Right ventricle myocardium superior (tissue), 1 donor: ENCODE measurements at places on chromosomes 3 and 15. TPM values are rescaled to one million over a fixed set of nuclear protein-coding genes. Genes with fewer than 3 reads are reported as not detected.

Gene CCDC39
- not detected for total RNA-seq

Gene ROBO1
- total RNA-seq: 6.7 TPM

Gene CCR9
- not detected for total RNA-seq

Gene FAM107A
- 95.2 TPM for total RNA-seq
